Brain pericyte (primary cell): ENCODE measurements at places on chromosomes 7 and 10.

DNA sequence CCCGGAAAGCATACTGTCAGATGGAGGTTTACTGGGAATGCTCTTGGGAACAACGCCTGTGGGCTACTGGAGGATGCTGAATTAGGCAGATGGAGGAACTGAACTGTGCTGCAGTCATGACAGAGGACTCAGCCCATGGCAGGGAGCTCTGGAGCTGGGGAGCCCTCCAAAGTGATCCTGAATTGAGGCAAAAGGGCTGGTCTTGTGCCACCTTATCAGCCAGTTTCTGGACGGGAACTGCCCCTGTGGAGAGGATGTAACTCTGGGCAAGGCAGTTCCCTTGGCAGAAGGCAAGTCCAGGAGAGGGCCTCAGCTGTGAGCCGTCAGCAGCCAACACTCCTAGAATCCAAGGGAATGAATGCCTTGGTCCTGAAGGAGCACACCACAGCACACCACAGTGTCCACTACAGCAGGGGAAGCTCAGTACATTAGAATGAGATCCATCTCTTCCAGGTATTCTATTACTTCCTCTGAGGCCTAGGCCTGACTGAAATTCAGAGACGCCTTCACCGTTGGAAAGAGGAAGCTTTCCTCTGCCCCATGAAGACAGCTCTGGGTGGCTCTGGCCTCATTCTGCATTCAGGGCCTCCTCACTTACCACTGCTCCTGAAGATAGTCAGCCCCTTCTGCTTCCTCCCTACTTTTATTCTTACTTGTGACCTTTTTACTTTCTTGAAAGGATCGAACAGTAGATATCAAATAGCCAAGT lies 139.6 kb upstream of the GPR26 start:
- no peak for DNase-seq

DNA sequence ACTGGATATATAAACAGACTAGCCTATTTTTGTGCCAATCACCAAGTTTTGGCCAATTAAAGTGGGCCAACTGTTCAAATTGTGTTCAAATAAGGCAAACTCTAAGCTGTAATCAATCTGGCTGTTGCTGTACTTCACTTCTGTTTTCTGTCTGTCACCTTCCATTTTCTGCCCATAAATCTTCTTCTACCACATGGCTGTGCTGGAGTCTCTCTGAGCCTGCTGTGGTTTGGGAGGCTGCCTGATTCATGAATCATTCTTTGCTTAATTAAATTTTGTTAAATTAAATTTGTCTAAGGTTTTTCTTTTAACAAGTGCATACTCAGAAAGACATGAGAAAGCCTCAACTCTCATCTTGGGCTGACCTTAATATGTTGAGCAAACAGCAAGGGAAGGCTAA lies 172.6 kb upstream of the VIPR2 start:
- DNase-seq: no peak

GRCh38 chr7:152527610-152528032 lies 91.8 kb upstream of the KMT2C start:
- no peak for DNase-seq

GRCh38 chr10:122567056-122567660 lies 6.6 kb downstream of the DMBT1 start:
- no peak for DNase-seq

DNA sequence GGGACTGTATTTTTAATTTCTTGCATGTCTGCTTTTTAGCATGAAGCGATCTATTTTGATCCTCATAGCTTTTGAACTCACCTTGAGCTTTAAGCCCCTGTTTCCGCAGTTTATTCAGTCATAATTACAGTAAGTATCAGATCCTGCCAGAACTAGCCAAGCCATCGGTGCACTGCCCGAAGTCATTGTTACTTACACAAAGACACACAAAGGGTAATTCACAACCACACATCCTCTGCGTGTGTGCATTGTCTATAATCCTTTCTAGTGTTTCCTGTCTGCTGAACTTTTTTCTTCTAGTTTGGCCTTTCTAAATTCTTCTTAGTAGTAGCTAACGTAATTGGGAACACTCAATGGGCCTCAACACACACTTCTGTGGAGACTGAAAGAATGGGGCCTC lies 133.0 kb downstream of the SFMBT2 start:
- DNase-seq: no peak

- no peak for DNase-seq
Measured at GRCh38 chr10:132644527-132645246, 107.1 kb downstream of the INPP5A start.

GRCh38 chr10:5524641-5525560 lies at the start of gene CALML3:
CALML3 (plus strand) TSS chr10:5524961; CDS start chr10:5525086, 125 bp downstream.
- DNase-seq: no peak

GRCh38 chr7:114432703-114433102 lies 18.1 kb downstream of the FOXP2 start:
- no peak for DNase-seq

- DNase-seq: no peak
Measured at GRCh38 chr10:107477266-107477665, 312.8 kb upstream of the SORCS1 start.

GRCh38 chr10:18500576-18500975 lies 150.8 kb downstream of the NSUN6 start:
- no peak for DNase-seq

GRCh38 chr10:110356628-110357245 lies 52.0 kb upstream of the SMNDC1 start:
- DNase-seq: no peak

DNA sequence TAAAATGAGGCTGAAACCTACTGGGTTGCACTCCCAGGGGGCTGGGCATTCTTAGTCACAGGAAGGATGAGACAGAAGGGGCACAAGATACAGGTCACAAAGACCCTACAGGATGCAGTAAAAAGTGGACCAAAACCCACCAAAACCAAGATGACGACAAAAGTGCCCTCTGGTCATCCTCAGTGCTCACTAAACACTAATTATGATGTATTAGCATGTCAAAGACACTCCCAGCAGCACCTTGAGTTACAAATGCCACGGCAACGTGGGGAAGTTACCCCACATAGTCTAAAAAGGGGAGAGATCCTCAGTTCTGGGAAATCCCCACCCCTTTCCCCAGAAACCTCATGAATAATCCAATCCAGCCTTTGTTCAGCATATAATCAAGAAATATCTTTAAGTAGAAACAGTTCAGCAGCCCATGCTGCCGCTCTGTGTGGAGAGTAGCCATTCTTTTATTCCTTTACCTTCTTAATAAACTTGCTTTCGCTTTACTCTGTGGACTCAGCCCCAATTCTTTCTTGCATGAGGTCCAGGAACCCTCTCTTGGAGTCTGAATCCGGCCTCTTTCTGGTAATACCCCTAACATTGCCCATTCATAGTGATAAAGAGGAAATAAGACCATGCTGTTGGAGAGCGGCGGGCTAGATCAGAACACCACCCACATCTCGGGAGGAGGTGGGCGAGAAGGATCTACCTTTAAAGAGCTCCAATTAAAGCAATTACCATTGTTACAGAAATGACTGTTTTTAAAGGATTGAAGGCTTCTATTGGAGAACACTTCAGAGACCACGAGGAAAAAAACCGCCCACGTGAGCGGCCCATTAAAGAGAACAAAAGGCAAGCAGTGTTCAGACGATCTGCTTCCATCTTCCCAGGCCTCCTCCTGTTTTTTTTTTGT lies 170.9 kb downstream of the USP6NL start:
- no peak for DNase-seq

DNA sequence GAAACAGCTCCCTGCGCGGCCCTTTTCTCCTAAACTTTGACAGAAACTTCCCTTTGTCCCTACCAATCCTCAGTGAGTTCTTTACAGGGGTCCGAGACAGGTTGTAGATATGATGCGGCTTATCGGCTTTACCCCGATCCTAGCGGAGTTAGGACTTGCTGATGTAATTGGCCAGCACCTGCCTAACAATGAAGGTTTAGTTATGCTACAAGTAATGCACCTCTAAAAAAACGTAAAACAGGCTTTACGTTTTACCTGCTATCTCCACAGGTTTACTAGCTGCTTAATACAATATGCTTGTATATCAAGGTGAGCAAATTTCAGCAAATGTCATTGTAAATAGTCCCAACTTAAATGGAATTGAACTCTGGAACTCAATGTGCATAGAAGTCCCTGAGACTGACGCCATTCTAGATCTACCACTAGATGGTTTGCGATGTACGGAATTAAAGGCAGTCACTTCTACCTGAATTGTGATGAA lies 697 bp upstream of the SNX13 start:
- no peak for DNase-seq
